CD4-positive, alpha-beta T cell treated with Interleukin-2 at 100 ng/mL for 4 hours (primary cell): ENCODE measurements at places on chromosomes 1 and 21.

GRCh38 chr1:110475362-110476027, 24.5 kb downstream of the PROK1 start:
- DNase-seq, result no peak

DNA sequence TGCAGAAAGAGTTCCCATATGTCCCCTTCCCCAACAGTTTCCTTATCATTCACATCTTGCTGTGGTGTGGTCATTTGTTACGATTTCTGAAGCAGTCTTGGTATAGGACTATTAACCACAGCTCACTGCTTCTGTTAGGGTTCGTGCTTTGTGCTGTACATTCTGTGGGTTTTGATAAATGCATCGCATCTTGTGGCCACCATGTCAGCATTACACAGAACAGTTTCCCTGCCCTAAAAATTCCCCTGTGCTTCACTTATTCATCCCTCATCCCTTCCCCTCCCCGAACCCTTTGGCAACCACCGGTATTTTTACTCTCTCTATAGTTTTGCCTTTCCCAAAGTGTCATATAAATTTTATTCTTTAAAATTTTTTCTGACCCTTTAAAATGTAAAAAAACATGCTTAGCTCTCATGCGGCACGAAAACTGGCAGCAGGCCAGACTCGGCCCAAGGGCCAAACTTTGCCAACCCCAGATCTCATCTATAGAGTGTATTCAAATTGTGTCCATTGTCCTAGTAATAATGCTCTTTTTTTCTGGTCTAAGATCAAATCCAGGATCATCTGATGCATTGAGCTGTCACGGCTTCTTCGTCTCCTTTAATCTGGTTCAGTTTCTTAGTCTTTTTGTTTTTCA, 78.2 kb downstream of the SIM2 start:
- DNase-seq, result no peak

DNA sequence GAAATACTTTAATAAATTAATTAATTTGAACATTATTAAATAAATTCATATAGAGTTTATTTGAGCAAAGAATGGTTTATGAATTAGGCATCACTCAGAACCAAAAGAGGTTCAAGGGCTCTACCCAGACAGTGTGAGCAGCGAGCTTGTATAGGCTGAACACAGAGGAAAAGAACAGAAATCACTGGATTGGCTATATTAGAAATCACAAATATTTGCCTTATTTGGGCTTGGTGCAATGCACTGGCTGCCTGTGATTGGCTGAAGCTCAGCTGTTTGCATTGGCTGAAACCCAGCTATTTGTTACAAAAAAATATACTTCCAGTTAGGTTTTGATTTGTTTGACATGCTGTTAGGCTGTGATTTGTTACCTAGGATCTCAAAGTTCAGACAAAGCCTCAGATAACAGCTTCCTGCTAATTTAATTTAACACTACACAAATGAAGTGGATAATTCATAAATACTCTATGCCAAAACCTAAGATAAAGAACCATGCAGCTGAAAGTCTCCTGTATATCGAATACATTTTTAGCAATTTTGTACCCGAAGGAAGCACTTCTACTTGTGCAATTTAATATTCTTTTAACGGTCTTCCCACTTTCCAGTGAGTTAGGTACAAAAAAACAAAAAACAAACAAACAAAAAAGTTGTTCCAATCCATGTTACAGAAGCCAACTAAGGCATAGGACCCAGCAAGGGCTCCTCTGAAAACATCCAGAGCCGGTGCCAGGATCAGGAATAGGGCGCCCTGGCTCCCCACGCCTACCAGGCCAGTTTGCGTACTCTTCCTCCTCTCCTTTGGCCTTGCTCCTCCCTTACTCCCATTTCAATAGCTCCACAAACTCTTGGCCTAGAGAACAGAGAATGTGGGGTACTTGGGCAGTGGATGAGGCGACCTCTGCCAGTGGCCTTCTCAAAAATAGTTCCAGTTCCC, 179.1 kb downstream of the DUSP10 start:
- no peak for DNase-seq

- DNase-seq, result no peak
Observed at GRCh38 chr21:42652527-42653230, 742 bp upstream of the PDE9A start.

GRCh38 chr1:202105571-202106339, 17.0 kb upstream of the GPR37L1 start:
- DNase-seq, result no peak

DNA sequence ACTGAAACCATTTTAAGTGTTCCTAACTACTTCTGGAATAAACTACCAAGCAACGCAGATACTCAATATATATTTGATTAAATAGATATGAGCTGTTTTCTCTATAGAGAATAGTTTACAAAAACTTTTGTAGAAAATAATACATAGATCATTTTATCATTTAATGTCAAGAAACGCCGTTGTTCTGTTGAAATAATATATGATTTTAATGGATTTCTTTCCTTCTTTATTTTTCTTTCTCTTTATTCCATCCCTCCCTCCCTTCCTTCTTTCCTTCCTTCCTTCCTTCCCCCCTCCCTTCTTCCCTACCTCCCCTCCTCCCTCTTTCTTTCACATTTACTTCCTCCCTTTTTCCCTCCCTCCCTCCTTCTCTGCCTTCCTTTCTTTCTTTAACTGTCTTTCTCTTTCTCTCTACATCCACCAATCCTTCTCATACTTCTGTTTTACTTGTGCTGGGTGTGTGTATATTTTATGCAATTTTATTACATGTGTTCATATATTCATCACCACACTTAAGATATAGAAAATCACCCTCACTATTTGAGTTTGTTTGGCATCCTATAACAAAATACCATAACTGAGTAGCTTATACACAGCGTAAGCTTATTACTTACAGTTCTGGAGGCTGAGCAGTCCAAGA, 230.9 kb upstream of the BRINP3 start:
- no peak for DNase-seq

DNA sequence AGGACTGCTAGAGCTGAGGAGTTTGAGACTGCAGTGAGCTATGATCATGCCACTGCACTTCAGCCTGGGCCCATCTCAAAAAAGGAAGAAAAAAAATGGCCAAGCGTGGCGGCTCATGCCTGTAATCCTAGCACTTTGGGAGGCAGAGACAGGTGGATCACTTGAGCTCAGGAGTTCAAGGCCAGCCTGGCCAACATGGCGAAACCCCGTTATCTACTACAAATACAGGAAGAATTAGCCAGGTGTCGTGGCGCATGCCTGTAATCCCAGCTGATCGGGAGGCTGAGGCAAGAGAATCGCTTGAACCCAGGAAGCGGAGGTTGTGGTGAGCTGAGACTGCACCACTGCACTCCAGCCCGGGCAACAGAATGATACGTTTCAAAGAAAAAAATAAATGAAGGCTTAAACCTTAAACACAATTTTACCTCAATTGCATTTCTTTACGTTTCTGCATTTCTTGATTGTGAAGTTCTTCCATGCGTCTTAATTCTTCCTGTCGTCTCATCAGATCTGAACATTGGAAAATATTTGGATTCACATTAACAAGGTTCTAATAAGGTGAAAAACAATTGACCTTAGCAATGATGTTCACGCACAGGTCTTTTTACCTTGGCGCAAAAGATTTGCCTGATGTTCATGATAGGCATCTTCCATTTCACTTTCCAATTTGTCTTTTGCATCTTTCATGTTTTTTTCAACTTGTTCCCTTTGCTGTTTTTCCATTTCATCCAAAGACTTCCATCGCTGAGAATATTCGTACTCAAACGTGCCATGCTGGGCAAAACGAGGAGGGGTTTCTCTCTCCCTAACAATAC, 4.2 kb downstream of the SFPQ start:
- no peak for DNase-seq

DNA sequence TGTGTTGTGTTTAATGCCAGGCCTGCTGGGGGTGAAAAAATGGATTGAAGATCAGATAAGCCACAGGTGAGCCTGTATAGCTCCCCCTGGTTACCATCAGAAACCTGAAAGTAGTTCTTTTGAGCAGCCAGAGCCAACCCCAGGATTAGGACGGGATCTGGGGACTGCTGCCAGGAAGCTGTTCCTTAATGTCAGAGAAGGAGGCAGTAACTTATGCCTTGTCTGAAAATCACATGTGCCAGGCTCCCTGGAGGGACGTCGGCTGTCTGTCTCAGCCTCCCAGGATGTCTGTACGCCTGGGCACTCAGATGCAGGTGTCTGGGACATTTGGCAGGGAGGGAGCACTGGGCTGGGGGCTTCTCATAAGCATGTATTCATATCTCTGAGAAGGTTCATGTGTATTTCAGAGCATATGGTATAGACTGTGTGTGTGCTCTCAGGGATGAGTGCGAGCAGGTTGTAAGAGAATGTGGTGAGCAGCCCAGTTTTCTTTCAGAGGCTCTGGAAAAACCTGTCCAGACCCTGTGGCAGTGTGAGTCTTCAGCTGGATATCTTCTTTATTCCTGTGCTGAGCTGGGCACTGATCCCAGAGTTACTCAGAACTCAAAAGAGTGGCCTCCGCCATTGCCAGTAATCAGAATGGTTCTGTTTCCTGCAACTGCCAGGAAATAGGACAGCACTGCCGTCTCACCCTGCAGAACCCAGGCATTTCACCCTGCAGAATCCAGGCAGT, 2.8 kb downstream of the FAM43B start:
- no peak for DNase-seq

- DNase-seq, result no peak
Observed at GRCh38 chr1:103541431-103541830, 15.9 kb downstream of the RNPC3 start.

- DNase-seq, result peak; percentile 85
Observed at GRCh38 chr1:153749408-153750005, 21.7 kb downstream of the INTS3 start.
